ENCODE measurements at places on chromosomes 12 and 14. TPM values are rescaled to one million over a fixed set of nuclear protein-coding genes. Genes with fewer than 3 reads are reported as not detected.

Gene AMDHD1
- 1.9 TPM for total RNA-seq

Gene C14orf132
- total RNA-seq, result 4.3 TPM

Gene SLC10A1
- total RNA-seq, result not detected

Gene SCNN1A
- 13.7 TPM for total RNA-seq

Gene BRMS1L
- 12.5 TPM for total RNA-seq

Gene RCOR1
- total RNA-seq, result 26.6 TPM

Gene JPH4
- 0.07 TPM for total RNA-seq

Gene CFAP54
- 1.3 TPM for total RNA-seq

Gene MIPOL1
- 3.4 TPM for total RNA-seq

Gene P2RX2
- total RNA-seq, result not detected

Gene SYT1
- 5.2 TPM for total RNA-seq

Gene DENND5B
- total RNA-seq, result 13.2 TPM

Gene WNT1
- 0.24 TPM for total RNA-seq

Gene ACOT2
- 51.6 TPM for total RNA-seq

Gene RFX4
- total RNA-seq, result not detected

Gene CLEC1A
- not detected for total RNA-seq

Gene SLC39A2
- 0.09 TPM for total RNA-seq

Gene TC2N
- total RNA-seq, result 0.70 TPM

Gene MORN3
- 0.13 TPM for total RNA-seq

Gene KLHDC1
- 0.16 TPM for total RNA-seq

Gene GLI1
- total RNA-seq, result 8.1 TPM

Gene PAH
- total RNA-seq, result not detected
